Activated CD4-positive, alpha-beta T cell treated with anti-CD3 and anti-CD28 coated beads for 24 hours (primary cell): ENCODE measurements at places on chromosomes 6 and 20.

GRCh38 chr20:51542033-51542570 lies 417 bp downstream of the NFATC2 start:
- peak; percentile 37 for DNase-seq

- DNase-seq, result no peak
Measured at GRCh38 chr6:157454762-157455714, 74.0 kb downstream of the ZDHHC14 start.

DNA sequence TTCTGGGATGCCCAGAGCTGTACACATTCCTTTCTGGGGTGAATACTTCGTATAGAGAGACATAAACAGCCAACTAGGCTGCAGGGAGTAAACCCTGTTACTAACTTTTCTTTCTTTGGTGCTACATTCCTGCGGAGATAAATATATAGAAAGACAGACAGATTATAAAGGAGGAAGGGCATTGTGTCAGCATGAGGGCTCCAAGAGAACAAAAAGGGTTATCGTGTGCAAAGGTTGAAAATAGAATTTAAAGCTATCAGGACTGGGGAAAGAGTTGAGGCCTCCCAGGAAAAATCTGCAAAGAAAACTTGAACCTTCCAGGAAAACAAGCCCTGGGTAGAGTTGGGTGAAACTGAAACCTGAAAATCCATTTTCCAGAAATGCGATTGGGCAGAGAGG lies 68.0 kb downstream of the TMEM170B start:
- no peak for DNase-seq

DNA sequence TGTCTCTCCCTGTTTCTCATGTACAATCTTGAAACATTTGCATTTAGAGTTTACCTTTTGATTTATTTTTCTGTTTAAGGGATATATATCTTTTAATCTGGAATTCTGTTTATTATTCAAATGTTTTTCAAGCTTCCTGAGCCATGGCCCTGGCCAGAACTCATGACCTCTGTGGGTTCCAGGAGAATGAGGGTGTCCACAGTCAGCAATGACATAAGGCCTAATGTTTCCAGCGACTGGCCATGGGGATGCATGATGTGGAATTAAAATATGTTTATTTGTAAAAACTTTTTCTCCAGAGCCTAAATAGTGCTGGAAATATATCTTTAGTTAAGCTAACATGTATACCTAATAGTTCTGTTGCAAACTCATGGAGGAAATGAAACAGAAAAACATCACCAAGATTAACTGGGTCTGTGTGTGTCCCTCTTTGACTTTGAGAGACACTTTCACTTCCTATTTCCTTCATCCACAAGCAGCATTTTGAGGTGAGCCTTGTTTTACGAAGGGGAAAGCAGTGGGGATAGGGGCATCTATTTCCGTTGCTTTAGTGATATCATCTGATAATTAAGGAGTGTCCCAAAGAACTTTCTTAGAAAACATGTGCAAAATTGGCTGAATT lies 87.6 kb downstream of the SMOC2 start:
- DNase-seq, result no peak

- no peak for DNase-seq
Measured at GRCh38 chr20:19451923-19452295, 239.5 kb downstream of the SLC24A3 start.

DNA sequence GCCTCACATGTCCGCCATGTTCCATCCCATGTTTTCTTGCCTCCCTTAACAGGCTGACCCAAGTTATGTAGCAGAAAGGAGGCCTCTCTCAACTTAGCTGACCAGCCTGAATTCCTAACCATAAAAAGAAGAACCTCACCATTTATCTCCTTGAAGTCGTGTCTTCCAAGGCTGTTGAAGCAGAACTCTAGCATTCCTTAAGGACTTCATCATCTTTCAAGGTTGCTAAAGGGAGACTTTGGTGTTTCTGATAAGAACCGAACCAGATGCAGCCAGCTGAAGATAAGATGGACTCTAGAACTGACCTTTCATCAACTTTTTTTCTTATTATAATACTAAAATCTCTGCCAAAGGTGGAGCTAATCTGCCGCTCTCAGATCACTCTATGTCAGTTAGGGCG lies 571.7 kb upstream of the SLC35B3 start:
- no peak for DNase-seq

- no peak for DNase-seq
Measured at GRCh38 chr6:110990840-110991576, 9.2 kb downstream of the RPF2 start.

GRCh38 chr20:21703717-21704407 lies 1.6 kb upstream of the PAX1 start:
- DNase-seq, result no peak

GRCh38 chr6:136628996-136629395 lies 78.8 kb upstream of the MAP7 start:
- no peak for DNase-seq

DNA sequence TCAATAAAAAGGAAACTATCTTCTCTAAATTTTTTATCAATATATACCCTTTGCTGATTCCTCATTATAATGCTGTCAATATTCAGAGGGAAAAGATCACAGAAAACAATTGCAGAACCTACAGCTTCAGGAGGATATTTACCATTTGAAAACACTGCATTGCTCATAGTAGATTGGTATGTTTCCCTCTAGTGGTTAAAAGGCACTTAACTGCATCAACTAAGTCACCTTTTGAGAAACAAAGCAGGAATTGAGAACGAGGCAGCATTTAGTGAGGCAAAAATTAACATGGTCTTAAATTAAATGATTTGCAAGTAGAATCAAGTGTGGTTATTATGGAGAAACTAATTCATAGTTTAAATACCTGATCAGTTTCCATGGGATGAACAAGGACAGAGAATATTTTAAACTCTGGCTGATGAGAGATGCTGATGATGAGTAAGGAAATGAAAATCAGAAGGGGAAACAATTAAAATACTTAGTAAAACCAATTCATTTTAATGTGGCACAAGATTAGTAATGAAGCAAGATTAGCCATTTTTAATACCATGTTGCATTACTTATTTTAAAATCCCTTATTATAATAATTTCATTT lies 642.1 kb downstream of the EPHA7 start:
- DNase-seq, result no peak

GRCh38 chr6:149318581-149319286 lies 1.2 kb downstream of the TAB2 start:
- no peak for DNase-seq
